ENCODE measurements at places on chromosomes 1 and 21. TPM values are rescaled to one million over a fixed set of nuclear protein-coding genes. Genes with fewer than 3 reads are reported as not detected.

GRCh38 chr1:90795431-90795830, 78.3 kb upstream of the BARHL2 start:
- no peak for DNase-seq
- H3K4me1 ChIP-seq: no peaks in the 10 kb centered on the region
- H3K27me3 ChIP-seq: no peaks in the 10 kb centered on the region
- no peak overlapping the region for H3K27ac ChIP-seq

- no peak overlapping the region for H3K4me3 ChIP-seq
- no peaks in the 10 kb centered on the region for H3K27me3 ChIP-seq
- no peak overlapping the region for H3K27ac ChIP-seq
- no peaks in the 10 kb centered on the region for H3K36me3 ChIP-seq
Observed at GRCh38 chr1:178664278-178664677, 60.8 kb upstream of the RALGPS2 start.

DNA sequence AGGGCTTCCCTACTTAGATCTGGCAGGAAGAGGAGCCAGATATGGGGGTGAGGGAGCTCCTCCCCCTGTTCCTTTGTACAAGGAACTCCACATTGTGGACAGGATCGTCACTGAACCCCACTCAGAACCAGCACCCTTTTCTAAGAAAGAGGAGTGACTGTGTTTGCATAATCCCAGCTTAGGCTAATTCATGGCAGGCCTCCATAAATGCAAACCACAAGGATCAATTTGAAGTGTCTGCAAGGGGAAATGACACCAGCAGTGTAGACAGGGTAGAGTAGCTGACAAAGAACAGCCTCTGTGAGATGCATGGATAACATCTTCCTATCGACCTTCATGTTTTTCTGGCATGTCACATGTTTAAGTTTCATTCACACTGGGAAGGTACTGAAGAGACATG, 11.7 kb downstream of the MX1 start:
- DNase-seq: no peak
- H3K4me3 ChIP-seq: no peak overlapping the region
- H3K36me3 ChIP-seq: peaks cover 27% of the 10 kb centered on the region
- H3K27me3 ChIP-seq: no peaks in the 10 kb centered on the region

GRCh38 chr1:1021920-1022259, 2.0 kb downstream of the AGRN start:
- H3K4me3 ChIP-seq: no peak overlapping the region
- H3K4me1 ChIP-seq: no peaks in the 10 kb centered on the region

GRCh38 chr1:222420633-222421032, 127.3 kb downstream of the HHIPL2 start:
- no peaks in the 10 kb centered on the region for H3K27me3 ChIP-seq
- no peak overlapping the region for H3K4me3 ChIP-seq
- DNase-seq: no peak
- H3K27ac ChIP-seq: no peak overlapping the region
- no peaks in the 10 kb centered on the region for H3K4me1 ChIP-seq

ACTL8 gene
- polyA plus RNA-seq: 0.03 TPM

PALMD gene
- polyA plus RNA-seq: 2.2 TPM

All from small intestine (tissue), 16 donors.